Stimulated activated CD8-positive, alpha-beta memory T cell treated with anti-CD3 and anti-CD28 coated beads, Interleukin-15, amount 100 ng/mL, for 48 hours (primary cell): ENCODE measurements at places on chromosomes 2 and 18.
A peak's percentile ranks its signal among the peaks of the same experiment; 100 is the strongest.

DNA sequence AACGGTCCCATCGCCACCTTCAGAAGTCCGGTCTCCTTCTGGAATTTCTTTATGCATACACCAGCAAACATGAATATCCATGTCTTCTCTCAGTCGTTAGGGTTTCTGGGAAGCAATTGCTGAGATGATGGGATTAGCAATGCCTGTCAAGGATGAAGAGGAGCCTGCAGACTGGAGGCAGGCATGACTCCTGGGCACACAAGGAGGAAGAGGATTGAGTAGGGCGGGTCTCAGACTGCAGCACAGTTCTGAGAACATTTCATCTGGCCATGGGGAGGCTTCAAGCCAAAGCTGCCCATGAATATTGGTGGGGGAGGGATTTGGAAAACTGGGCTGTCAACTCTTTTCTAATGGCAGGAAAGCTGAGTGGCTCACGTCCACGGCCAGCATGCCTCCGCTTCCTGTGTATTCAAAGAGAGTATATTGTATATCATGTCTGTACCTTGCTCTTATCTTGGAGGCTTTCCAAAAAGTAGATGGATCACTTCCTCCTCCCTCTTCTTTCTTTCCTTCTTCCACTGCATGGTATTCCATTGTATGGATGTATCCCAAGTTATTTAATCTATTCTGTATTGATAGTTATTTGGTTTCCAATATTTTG is 24.5 kb downstream of the MC2R start:
- DNase-seq = no peak

DNA sequence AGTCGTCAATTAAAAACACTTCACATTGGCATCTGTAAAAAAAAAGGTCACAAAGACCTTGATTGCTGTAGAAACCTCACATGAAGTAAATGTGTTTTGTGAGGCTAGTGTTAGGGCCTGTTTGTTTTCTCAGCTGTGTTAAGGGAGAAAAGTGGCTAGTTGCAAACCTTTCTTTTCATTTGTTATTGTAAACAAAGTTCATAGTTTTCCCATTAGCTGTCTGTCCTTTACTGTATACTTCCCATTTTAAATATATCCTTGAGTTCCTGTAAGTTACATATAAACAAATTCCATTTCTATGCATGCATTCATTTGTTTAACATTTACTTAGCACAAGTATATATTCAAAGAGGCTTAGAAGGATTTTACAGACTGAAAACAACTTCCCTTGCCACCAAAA is 1250.2 kb downstream of the LRP1B start:
- DNase-seq = no peak

DNA sequence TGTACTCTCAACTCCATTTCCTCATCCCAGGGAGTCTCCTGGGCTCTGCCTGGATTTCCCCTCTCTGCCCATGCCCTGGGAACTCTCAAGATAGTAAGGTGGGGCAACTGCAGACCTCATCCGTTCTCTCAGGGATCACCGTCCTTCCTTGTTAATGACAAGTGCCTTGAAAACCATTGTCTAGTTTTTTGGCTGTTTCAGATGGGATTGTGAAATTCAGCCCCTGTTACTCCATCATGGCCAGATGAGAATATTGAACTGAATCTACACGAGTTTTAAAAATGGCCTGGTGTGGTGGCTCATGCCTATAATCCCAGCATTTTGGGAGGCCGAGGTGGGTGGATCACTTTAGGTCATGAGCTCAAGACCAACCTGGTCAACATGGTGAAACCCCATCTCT is 665 bp upstream of the HRH4 start:
- DNase-seq = no peak

DNA sequence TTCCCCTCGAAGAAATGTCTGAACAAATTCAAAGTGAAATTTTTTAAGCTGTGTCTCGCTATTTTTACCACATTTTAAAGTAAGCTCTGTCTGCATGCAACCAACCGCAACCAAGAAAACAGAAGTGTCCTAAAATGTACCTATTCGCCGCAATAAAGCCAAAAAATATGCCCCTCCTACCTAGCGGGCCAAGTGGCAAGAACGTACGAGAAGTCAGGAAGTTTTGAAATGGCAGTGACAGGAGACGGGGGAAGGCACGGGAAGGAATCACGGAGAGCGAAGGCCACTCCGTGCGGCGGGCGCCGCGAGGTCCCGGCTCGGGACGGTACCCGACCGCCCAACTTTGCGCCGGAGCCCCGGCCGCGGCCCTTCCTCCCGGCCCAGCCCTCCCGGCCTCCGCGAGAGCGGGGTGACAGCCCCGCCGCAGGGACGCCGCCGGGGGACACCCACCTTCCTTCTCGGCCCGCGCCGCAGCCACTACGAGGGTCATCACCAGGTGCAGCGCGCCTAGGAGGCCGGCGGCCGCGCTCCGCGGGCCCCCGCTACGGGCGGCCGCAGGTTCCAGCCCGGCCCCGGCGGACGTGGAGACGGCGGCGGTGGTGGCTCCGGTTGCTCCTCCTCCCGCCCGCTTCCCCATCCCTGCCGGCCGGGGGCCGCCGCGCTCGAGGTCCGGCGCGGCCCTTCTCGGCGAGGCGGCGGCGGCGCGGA is 568 bp downstream of the TMEM131 start:
- DNase-seq = peak; percentile 42

GRCh38 chr2:5695654-5696403 is 3.6 kb downstream of the SOX11 start:
- DNase-seq = no peak

GRCh38 chr2:142629193-142629592 is 248.3 kb upstream of the KYNU start:
- no peak for DNase-seq

GRCh38 chr2:238291550-238292281 is 3.3 kb upstream of the PER2 start:
- DNase-seq = no peak

DNA sequence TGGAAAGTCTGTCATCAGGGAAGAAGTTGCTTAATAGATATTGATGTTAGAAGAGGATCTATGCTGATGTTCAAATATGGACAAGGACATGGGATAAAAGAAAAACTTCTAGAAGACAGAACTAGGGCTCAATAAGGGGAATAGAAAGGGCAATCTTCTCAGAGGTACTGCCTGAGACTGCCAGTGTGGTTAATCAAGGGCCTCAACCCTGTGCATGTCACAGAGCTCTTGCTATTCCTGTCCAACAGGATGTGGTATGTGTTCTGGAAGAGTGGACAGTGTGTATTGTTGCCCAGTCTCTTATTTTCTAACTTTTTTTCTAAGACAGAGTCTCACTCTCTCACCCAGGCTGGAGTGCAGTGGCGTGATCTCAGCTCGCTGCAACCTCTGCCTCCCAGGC is 27.8 kb upstream of the RNF125 start:
- DNase-seq = no peak

- no peak for DNase-seq
Observed at GRCh38 chr2:106853631-106854030, 32.3 kb downstream of the ST6GAL2 start.

GRCh38 chr2:103138123-103138901 is 376.5 kb downstream of the TMEM182 start:
- DNase-seq = no peak

- DNase-seq = no peak
Observed at GRCh38 chr18:35746826-35747339, 165.3 kb downstream of the GALNT1 start.

GRCh38 chr2:151967829-151968722 is 130.8 kb downstream of the CACNB4 start:
- DNase-seq = no peak

DNA sequence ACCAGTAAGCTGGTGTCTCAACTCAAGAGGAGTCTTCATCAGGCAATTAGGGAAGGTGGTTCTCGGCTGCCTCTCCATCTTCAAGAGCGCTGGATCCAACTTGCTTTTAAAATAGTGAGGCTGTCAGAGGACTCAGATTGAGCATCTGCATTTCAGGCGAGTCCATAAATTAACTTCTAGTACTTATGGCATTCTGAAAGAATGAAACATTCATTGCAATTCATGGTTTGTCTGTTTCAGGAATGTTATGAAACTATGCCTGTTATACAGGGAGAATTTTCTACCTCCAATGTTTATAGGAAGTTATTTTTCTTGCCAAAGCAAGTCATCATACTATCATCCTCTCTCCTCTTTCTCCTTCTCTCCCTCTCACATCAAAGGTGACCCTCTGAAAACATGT is 883.2 kb downstream of the SLC4A3 start:
- DNase-seq = no peak
